ENCODE measurements at places on chromosomes 11 and 22.

DNA sequence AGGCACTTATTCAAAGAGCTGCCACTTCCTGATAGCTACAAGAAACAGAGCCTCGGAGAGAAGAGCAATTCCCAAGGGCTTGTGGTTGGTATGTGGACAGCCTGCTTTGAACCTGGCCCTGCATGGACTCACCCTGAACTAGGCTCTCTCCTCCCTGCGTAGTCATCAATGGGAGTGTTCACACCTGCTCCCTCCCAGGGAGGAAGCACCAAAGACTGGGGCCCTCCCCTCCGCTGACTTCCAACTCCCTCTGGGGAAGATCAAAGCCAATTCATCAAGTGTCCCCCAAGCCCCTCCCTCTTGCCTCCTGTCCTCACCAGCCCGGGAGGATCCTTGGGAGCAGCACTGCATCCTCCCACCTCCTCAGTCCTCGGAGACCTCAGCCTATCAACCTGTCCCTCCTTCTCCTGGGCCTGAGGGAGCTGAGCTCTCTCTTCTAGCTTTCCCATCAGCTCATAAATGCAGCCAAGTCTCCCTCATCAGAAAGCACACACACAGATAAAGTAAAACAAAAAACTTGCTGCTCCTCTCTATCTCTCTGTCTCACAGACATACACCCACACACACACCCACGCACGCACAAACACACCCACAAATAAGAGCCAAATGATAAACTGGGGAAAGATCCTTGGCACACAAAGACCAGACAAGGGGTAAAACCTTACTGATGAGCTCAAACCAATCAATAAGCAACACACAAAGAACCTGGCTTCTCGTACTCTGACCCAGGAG lies 3.3 kb downstream of the A4GALT start:
- DNase-seq: no peak

- no peak for DNase-seq
Observed at GRCh38 chr11:64654958-64655541, 64.0 kb downstream of the SLC22A12 start.

GRCh38 chr11:662689-663274 lies 25.7 kb downstream of the DRD4 start:
- DNase-seq: peak; percentile 35

DNA sequence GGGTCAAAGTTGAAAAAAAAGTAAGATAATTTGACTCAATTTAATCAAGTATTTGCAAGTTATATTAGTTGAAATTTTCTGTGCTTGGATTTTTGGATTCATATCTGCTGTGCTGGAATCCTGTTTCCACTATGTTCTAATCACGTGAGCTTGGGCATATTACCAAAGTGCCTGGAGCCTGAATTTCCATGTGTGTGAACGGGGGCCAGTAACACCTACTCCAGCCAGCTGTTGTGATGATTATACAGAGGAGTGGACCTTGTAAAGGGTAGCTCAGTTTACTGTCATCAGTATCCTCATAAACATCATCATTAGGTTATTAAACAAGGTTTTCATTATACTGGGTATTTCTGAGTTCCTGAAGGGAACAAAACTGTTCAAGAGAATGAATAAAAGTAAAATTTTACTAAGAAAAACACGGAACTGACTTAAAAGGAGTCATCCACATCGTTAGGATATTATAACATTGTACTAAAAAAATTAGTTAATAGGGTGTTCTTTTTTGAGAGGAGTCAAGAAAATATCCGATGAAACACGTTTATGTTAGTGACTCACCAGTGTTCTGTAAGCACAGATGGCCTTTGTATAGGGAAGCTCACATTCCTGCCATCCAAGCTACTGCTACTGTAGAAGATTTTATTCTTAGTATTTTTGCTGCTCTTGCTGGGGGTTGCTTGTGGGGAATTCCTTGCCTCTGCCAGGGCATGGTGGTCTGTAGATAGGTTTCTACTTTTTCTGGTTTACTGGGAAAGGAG lies 144.1 kb downstream of the ARHGAP42 start:
- DNase-seq: no peak

DNA sequence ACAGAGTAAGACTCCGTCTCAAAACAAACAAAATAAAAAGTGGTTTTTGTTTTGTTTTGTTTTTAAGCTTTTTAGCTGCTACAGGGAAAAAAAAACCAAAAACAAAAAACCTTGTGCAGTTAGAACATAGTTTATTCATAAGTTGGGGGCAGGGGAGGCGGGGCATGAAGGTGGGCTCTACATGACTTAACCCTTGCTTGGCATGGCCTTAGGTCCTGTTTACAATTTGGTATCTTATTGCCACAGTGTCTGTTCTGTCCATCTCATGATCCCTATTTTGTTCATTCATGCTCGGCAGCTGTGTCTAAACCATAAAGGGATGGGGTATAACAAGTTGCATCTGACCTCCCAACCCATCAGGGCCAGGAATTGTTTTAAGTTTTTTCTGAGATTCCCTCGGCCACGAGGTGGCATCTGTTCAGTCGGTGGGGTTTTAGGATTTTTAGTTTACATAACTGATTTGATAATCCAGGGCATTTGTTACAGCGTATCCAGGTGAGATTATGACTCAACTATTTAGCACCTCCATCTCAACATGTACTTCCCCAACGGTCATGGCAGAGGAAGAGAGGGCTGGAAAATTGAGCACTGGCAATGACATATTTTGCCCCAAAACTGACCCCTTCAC lies 6.9 kb downstream of the AP5B1 start:
- DNase-seq: no peak

Measured in activated CD4-positive, alpha-beta T cell treated with anti-CD3 and anti-CD28 coated beads, Interleukin-2, amount 50 U/mL, for 1 hour (primary cell).